Stimulated activated CD8-positive, alpha-beta memory T cell treated with anti-CD3 and anti-CD28 coated beads, Interleukin-15, amount 100 ng/mL, for 48 hours (primary cell): ENCODE measurements at places on chromosomes 7 and 10.

DNA sequence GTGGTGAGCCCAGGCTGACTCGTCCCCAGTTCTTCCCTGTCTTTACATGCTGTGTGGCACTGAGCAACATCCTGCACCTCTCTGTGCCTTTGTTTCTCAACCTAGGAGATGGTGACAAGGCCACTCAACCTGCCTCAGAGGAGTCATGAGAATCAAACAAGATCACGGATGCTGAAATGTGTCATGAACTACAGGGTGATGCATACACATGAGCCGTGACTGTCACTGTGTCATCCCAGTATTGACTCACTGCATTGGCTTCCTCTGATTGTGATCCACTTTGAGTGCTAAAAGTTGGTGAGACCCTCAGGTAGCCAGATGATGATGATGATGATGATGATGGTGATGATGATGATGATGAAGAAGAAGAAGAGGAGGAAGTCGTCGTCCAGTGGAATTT, 11.5 kb downstream of the C10orf71 start:
- DNase-seq = peak; percentile 17

- no peak for DNase-seq
Observed at GRCh38 chr7:31741852-31742251, 54.8 kb downstream of the PPP1R17 start.

- no peak for DNase-seq
Observed at GRCh38 chr7:139029353-139029752, 6.5 kb downstream of the ZC3HAV1L start.

GRCh38 chr10:9311702-9312499, 1257.4 kb downstream of the GATA3 start:
- no peak for DNase-seq

DNA sequence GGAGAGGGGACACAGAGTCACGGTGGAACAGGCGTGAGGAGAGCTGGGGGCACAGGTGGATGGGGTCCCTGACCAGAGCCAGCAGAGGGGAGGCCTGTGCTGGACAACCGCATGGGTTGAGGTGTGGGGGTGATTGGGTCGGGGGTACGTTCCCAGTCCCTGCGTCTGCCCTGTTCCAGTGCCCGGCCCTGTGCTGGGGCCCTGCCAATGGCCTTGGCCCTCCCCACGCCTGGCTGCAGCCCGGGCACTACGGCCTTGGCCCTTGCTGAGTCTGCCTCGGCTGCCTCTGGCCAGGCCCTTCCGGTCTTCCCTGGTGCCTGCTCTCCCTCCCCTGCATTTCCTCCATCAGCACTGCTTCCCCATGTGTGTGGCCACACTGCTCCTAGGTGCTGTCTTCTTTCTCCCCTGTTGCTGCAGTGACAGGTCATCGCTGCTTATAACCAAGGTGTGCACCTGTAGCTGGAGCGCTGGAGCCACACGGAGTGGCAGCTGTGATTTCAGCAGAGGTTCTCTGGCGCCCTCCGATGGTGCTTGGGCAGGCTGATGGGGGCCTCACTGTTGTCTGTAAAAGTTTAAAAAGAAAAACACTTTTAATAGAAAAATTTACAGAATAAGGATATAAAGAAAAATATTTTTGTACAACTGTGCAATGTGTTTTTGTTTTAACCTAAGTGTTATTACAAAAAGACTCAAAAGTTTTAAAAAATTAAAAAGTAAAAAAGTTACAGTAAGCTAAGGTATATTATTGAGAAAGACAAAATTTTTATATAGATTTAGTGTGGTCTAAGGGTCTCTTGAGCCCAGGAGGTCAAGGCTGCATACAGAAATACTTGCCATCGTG, 45.2 kb upstream of the BHLHA15 start:
- DNase-seq = peak; percentile 25

- DNase-seq = no peak
Observed at GRCh38 chr10:36534471-36535002, 590.9 kb upstream of the ANKRD30A start.

DNA sequence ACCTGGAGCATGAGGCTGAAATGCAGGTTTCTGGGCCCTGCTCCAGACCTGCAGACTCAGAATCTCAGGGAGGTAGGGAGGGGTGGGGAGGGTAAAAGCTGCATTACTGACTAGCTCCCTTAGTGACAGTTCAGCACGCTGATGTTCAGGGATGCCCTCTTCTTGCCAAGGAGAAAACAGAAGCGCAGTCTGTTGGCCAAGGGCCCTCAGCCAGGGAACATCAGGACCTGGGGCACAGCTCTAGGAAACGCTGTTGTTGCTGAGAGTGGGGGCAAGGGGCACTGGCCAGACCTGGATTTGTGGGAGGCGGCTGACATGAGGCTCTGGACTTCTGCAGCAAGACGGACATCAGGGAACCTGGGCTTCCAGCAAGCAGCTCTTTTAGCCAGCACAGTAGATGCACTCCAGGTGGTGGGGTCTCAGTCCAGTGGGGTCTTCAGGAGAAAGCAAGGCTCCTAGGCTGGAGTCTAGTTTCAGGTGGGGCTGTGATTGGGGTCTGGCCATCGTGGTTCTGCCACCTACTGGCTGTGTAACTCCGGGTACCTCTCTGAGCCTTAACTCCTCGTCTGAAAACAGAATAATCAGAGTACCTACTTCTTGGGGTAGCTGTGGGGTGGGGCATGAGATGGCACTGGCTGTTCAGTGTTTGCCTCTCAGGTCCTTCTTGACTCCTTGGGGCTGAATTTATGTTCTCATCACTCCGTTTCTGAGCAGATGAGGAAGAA, 72.9 kb upstream of the PRLHR start:
- DNase-seq = no peak

DNA sequence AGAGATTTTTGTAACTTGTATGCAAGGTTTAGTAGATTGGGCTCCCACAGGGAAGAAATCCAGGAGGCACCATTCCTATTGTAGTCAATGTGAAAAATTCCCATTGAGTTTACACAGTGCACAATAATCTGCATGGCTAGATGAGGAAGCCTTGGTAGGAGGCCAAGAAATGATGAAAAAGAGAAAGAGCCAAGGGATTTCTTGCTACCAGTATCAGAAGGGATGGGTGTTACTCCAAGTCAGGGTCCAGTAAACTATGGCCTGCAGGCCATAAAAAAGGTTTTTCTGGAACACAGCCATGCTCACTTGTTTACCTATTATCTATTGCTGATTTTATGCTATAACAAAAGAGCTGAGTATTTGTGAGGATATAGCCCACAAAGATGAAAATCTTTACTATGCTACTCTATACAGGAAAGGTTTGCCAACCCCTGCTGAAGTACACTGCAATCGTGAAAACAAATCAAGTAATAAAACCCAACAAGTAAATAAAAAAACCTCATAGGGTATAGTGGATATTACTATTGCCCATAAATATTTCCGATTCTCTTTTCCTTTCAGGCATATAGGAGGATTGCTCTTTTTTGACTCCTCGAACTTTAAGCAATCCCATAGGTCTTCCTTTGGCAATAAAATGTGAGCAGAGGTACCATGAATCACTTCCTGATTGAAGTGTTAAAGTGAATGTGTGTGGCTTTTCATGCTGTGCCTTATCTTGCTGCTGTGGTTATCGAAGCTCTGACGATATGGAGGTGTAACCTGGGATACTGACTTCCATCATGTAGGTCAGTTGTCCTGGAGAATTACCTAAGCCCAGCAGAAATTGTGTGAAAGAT, 256.3 kb upstream of the MAGI2 start:
- DNase-seq = no peak

GRCh38 chr7:2814946-2815874, 28.9 kb downstream of the GNA12 start:
- DNase-seq = no peak

GRCh38 chr10:110153396-110153795, 54.0 kb upstream of the MXI1 start:
- DNase-seq = no peak

- DNase-seq = no peak
Observed at GRCh38 chr7:47771336-47771989, 176.8 kb downstream of the PKD1L1 start.

DNA sequence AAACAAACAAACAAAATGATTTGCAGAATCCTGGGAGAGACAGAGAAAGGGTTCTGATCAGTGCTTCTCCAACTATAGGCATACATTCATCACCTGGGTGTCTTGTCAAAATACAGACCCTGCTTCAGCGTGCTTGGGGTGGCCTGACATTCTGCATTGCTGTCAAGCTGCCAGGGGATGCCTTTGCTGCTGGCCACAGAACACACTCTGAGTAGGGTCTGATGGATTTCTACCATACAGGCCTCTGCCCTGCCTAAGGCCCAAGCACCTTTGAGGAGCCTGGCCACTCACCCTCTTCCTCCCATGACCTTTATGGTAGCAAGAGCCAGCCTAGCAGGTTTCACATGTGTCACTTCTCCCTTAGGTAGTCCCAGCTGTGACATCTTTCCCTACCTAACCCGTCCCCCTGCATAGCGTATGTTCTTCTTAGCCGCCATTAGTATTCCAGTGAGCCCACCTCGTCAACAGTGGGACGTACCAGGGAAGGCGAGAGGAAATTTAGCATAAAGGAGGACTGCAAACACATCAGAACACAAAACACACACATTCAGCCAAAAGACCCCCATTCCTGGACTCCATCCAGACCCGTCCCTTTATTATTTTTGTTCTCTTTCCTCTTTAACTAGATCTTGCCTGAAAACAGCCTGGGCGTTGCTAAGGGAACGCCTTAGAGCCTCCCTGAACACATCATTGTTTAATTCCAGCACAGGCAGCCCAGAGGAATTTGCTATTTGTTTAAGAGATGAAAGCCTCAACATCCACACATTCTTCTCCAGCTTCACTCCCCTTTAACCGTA, 43.9 kb upstream of the PODXL start:
- no peak for DNase-seq

- DNase-seq = no peak
Observed at GRCh38 chr10:14705548-14706230, 69.0 kb downstream of the FAM107B start.

DNA sequence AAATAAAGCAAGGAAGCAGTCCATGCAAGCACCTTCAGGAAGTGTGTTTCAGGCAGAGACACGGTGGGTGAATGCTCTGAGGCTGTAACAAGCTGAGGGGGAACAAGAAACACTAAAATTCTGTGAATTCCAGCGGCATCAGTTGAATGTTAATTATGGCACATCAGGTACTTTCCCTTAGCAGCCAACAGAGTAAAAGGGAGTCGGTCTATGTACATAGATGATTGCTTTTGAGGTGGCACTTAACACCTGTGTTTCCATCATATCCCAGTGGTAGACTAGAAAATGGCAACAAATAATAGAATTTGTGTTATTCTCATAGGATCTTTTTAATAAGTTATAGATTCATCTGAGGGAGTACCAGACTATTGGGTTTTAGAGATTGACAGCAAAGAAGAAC, 481.0 kb upstream of the KLF6 start:
- no peak for DNase-seq
